Brain (organoid and tissue), 16 donors: ENCODE measurements at places on chromosomes 6 and 20. TPM values are rescaled to one million over a fixed set of nuclear protein-coding genes. Genes with fewer than 3 reads are reported as not detected.

- DNase-seq: no peak
These were observed at the start of gene MYLK4 for GRCh38 chr6:2750832-2751231. Gene MYLK4 (minus strand): TSS chr6:2750922. CDS start chr6:2749294, 1,628 bp downstream.

GRCh38 chr6:74632196-74632875, 573.5 kb downstream of the COL12A1 start:
- DNase-seq: no peak

DNA sequence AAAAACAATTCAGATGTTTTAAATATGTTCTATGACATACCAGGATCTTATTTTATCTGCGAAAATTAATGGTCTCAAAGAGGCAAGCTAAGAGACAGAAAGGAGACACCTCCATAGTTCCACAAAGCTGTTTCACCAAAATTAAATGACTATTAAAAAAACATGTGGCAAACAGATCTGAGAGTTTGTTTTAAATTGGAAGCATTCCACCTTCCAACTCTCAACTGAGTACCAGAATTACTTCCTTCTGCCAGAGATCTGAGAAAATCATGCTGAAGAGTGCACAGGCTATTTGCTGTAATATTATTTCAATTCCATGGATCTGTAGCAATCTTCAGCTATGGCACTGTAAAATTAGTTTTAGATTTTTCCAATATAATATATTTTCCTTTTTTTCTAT, 669.5 kb upstream of the MARCKS start:
- DNase-seq: no peak

DNA sequence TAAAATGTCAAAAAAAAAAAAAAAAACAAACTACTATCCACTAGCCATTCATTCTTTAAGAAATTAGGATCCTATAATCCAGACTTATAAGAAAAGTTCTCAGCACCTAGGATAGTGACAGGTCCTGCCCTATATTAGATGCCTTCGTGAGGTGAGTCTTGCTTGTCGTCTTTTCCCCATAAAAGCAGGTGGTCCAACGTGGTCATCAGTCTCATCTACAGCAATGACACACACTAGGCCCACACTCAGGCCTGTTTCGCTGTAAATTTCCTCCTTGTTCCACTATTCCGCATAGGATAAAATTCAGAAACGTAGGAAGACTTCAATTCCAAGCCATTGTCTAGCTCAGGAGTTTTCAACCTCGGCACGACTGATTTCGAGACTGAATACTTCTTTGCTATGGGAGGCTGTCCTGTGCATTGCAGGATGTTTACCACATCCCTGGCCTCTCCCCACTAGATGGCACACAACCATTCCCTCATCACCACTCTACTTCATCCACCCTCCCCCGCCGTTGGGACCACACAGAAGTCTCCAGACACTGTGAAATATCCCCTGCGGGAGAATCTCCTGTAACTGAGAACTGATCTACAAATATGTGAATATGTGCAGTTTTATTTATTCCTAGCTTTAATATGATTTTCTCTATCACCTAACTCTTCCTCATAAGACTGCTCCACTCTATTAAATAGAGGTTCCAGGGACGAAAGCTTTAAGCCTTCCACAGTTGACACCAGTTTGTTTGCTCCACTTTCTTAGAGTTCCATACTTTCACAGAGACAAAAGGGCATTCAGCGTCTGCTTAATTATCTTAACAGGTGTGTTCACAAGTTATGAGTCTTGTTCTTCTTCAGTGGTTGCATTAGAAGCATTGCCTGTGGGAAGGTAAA, 346.3 kb downstream of the BMP2 start:
- peak; percentile 25 for DNase-seq

DNA sequence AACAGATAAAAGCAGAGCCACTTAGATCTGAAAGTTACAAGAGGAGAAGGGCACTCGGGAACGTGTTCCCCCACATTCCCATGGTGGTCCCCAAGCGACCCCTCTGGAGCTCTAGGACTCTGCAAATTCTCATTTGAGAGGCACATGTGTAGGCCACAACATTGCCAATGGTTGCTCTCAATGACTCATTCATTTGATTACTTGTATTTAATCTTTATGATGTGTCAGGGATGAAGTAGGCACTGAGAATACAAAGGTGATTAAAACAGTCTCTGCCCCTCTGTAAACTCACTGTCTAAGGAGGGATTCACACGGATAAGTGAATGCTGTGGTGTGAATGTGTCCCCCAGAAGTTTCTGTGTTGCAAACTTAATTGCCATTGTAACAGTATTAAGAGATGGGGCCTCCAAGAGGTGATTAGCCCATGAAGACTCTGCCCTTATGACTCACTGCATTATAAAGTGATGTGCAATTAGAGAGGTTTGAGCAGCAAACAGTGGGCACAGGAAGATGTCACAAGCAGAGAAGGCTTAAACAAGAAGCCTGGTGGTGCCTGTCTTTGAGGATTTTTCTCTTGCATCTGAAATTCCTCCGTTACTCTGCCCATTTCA, 34.0 kb upstream of the TRAM2 start:
- no peak for DNase-seq

- peak; percentile 76 for DNase-seq
These were observed 764 bp upstream of the SNAP25 start for GRCh38 chr20:10217721-10218410.

- DNase-seq: no peak
These were observed 661.4 kb downstream of the EPHA7 start for GRCh38 chr6:92757925-92758324.

The CD24 gene
- 1,099 TPM for polyA plus RNA-seq

The KCNQ2 gene
- polyA plus RNA-seq: 100 TPM

The WFDC10A gene
- not detected for polyA plus RNA-seq

The RGS19 gene
- 14.7 TPM for polyA plus RNA-seq

The TP53TG5 gene
- polyA plus RNA-seq: 4.8 TPM
